ENCODE measurements at places on chromosomes 7 and 10.

DNA sequence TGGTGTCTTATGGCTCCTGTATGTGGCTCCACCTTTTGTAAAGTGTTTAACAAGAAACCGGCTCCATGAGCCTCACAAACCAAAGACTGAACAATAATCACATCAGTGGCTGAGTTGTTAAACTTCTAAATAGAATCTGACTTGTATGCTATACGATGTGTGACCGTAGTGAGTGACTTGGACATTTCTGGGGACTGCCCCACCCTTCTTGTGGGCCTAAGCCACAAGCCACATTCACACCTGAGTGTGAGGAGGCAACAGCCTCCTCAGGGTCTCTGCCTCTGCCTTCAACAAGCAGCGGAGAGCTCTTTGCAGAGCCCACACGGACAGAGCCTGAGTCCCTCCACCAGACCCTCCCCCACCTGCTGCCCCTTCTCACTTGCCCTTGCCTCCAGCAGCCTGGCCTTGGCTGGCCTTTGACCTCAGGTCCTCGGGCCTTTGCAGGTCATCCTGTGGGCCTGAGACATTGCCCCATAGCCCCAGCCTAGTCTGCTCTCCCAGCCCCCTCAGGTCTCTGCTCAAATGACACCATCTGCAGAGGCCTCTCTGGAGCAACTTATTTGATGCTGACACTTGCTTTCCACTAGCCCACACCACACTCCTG, 156.8 kb upstream of the TNS3 start:
- no peak for DNase-seq

- no peak for DNase-seq
These were observed 417.5 kb downstream of the CDC14C start for GRCh38 chr7:49341849-49342248.

GRCh38 chr10:96619120-96619519, 32.3 kb upstream of the TM9SF3 start:
- DNase-seq = no peak

- no peak for DNase-seq
These were observed 42.1 kb upstream of the HPS1 start for GRCh38 chr10:98488669-98489430.

DNA sequence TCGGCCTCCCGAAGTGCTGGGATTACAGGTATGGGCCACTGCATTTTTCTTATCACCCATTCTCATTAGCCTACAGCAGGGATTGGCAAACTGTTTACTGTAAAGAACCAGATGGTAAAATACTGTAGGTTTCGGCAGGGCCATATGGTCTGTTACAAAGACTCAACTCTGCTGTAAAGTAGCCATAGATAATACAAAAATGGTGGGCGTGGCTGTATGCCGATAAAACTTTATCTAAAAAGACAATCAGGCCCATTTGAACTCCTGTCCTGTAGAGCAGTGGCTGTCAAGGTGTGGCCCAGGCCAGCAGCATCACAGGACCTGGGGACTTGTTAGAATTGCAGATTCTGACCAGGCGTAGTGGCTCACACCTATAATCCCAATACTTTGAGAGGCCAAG, 134.3 kb downstream of the CUX1 start:
- DNase-seq = no peak

- DNase-seq = no peak
These were observed 33.5 kb upstream of the SLC26A3 start for GRCh38 chr7:107836237-107837144.

- DNase-seq = no peak
These were observed 18.0 kb downstream of the ELMO1 start for GRCh38 chr7:37430640-37431039.

- no peak for DNase-seq
These were observed 72.8 kb downstream of the C10orf105 start for GRCh38 chr10:71646592-71647292.

- no peak for DNase-seq
These were observed 14.2 kb upstream of the DYNC1I1 start for GRCh38 chr7:95758187-95758586.

- DNase-seq = no peak
These were observed 181.3 kb downstream of the SDK1 start for GRCh38 chr7:3482147-3482921.

- no peak for DNase-seq
These were observed 194.9 kb upstream of the TPK1 start for GRCh38 chr7:145030754-145031153.

GRCh38 chr10:53236941-53237340, 464.4 kb upstream of the MBL2 start:
- no peak for DNase-seq

DNA sequence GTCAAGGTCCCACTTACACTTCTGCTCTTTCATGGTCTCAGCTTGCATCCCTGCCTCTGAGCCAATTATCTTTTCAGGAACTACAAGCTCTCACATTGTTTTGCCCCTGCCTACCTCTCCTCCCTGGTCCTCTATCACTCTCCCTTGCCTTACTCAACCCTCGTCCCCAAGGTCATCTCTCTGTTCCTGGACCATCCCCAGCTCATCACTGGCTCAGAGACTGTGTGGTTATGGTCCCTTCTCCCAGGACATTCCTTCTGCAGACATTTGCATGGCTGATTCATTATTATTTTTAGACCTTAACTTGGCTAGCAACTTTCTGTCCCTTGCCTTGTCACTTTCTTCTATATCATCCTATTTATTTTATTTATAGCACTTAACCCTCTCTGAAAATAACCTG, 17.8 kb upstream of the GPAM start:
- no peak for DNase-seq

- no peak for DNase-seq
These were observed 7.1 kb downstream of the FGFR2 start for GRCh38 chr10:121591186-121591585.

DNA sequence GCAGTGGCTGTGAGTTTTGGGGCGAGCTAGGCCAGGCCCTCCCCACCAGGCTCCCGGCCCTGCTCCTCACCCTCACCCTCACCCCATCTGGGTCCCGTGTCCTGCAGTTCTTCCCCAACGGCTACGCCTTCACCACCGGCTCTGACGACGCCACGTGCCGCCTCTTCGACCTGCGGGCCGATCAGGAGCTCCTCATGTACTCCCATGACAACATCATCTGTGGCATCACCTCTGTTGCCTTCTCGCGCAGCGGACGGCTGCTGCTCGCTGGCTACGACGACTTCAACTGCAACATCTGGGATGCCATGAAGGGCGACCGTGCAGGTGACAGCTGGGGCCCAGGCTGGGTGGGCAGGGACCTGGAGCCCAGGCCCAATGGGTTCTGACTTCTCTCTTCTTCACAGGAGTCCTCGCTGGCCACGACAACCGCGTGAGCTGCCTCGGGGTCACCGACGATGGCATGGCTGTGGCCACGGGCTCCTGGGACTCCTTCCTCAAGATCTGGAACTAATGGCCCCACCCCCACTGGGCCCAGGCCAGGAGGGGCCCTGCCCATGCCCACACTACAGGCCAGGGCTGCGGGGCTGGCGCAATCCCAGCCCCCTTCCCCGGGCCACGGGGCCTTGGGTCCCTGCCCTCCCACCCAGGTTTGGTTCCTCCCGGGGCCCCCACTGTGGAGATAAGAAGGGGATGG, 4.9 kb downstream of the GNB2 start:
- DNase-seq = no peak

Data from activated T-helper 1 cell treated with anti-CD3 and anti-CD28 coated beads, Interleukin-2, amount 50 U/mL, for 16 hours (primary cell).